GM03348 (cell line): ENCODE measurements at places on chromosomes 1 and 21.
A peak's percentile ranks its signal among the peaks of the same experiment; 100 is the strongest.

GRCh38 chr1:192786576-192786975 lies 22.3 kb upstream of the RGS2 start:
- DNase-seq, result no peak

DNA sequence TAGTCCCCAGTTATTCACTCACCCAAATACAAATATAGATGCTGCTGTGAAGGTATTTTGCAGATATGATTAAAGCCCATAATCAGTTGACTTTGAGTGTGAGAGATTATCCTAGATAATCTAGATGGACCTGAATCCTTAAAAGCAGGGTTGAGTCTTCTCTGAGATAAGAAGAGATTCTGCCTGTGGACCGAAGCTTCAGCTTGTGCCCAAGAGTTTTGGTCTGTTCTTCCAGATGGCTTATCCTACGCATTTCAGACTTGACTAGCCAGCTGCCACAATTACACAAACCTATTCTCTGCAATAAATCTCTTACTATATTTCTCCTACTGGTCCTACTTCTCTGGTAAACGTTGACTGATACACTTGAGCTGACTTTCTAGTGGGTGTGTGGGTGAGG lies 145.1 kb downstream of the KCNJ6 start:
- DNase-seq, result no peak

GRCh38 chr1:19750101-19750881 lies 49.4 kb downstream of the TMCO4 start:
- DNase-seq, result peak; percentile 51

- DNase-seq, result no peak
Measured at GRCh38 chr1:25537153-25537831, 6.1 kb upstream of the LDLRAP1 start.

- DNase-seq, result peak; percentile 69
Measured at GRCh38 chr1:163875927-163876320, 554.2 kb downstream of the NUF2 start.

DNA sequence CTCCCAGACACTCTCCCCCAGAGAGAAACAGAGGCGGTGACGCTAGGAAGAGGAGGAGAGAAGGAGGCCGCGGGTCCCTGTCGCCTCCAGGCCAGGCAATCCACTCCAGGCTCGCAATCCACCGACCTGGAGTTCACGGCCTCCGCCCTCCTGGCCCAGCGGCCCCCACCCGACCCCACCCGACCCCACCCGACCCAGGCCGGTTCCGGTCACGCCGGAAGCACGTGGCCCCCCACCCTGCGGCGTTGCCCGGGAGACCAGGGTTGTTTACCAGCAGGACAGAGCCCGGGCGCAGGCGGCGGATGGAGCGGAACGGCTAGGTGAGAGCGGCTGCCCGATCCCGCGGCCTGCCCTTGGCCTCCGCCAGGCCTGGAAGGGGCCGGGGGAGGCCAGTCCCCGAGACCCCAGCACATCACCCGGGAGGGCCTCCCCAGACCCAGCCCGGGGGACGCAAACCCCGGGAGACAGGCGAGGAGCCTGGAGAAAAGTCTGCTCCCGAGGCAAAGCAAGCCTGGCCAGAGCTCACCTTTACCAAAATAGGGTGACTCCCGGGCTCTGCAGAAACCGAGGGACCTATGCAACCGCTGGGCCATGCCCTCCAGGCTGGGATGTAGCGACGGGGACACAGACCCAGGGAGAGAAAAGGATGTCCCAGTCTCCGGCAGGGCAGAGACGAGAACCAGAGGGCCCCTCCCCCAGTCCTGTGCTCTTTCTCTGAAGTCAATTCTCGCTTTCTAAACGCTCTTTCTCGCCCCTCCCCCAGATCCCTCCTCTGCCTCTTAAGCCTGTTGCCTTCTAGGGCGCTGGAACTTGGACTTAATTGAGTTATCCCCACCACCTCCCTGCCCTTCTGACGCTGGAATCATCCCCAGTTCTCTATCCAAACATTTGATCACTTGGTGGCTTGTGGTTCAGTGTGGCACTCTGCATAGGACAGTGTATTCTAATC lies at the start of the genes PLA2G2C and UBXN10:
Gene PLA2G2C (minus strand): TSS at position 685 of the 949 bp plus-strand sequence. CDS start 9,155 bp downstream, outside the sequence.
Gene UBXN10 (plus strand): TSS at position 263 of the 949 bp plus-strand sequence. CDS start 4,466 bp downstream, outside the sequence.
- DNase-seq, result peak; percentile 27

DNA sequence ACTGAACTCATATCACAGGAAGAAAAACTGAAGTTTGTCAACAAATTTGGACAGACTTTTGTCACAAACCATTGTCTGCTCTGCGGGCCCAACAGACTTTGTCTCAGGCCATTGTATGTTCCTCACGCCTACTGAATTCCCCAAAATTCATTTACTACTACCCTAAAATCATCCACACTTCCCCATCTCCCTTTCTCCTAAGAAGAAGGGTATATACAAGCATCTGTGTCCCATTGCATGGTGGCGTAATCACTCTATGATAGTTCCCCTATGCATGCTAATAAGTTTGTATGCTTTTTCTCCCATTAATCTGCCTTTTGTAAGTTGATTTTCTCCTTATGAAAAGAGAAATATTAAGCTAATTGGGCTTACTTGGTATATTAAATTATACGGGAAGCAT lies 54.9 kb upstream of the ATF3 start:
- no peak for DNase-seq

DNA sequence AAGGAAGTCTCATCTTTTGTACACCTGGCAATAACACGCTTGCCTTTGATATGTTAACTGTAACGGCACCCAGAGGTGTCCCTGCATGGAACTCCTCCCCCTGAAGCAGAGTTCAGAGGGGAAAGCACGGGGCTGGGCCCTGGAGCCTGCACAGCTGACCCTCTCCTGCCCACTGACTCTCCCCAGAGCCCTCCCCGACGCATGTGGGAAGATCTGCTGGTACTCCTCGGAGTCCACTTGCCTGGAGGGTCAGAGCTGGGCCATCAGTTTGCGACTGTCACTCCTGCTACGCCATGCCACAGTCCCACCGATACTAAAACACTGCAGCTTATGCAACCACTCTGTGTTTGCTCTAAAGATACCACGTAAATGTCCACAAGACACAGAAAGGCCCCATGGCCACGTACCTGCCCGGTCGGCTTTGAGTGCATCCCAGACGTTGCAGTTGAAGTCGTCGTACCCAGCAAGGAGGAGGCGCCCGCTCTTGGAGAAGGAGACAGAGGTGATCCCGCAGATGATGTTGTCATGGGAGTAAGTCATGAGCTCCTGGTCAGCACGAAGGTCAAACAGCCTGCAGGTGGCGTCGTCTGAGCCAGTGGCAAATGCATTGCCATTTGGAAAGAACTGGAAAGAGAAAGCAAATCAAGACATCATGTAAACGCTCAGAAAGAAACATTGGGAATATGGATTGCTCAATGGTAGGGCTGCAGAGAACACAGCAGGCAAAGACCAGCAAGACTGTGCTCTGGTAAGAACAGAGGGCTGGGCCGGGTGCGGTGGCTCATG lies 10.6 kb upstream of the NADK start:
- no peak for DNase-seq

- DNase-seq, result peak; percentile 85
Measured at GRCh38 chr1:35573198-35574124, at the start of gene TFAP2E. Gene TFAP2E (plus strand): TSS chr1:35573314. CDS start chr1:35573578, 264 bp downstream.

DNA sequence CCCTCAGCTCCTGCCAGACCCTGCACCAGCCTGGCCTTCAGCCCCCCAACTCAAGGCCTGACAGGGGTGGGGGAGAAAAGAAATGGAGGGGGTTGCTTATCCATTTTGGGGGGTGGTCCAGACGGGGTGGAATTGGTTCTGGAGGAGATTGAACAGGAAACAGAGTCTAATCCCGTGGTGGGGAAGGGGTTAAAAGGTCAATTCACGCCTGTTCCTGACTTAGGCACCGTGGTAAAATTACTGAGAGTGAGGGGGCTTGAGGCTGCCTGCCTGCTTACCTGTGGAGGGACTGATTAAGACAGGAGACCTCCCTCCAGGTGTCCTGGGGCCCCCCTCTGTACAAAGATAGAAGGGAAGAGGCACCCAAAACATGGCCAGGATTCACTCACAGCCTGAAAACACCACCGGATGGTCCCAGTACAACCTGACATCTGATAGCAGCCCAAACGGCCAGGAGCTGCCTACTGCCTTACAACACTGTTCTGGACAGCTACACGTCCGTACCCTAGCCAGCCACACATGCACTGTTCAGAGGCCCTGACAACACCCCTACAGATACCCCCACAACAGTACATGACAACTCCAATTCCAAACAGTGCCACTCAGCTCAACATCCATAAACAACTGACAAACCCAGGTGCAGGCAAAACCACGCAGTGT lies 31.8 kb downstream of the AHDC1 start:
- no peak for DNase-seq

- peak; percentile 14 for DNase-seq
Measured at GRCh38 chr21:46005081-46005480, 23.5 kb downstream of the COL6A1 start.

GRCh38 chr1:8204826-8205225 lies 113.1 kb upstream of the SLC45A1 start:
- peak; percentile 23 for DNase-seq

GRCh38 chr1:214579183-214579582 lies 23.8 kb upstream of the CENPF start:
- DNase-seq, result no peak

DNA sequence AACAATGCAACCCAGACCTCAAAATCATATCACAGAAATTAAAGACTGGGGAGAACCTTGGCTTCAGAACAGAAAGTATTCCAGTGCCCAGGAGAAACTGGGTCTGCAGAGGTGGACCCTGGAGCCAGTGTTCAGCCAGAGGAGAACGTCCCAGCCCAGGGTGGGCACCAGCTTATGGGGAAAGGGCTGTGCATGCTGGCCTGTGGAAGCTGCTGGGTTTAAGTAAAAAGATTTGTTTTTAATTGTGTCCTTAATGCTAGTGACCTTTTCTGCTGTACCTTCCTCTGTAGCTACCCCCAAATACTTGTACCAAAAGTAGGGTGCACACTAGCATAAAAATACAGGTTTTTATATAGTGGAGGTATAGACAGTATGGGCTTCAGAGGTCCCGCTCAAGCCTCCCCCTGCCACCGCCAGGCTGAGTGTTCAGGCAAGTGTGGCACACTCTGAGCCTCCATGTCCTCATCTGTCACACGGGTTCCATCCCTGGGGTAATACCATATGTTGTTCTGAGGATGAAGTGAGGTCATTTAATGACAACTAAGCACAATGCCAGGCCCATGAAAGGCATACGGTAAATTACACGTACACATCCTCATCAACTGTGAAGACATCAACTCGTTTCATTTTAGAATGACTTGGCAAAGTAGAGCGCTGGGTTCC lies 47.0 kb downstream of the SLC37A1 start:
- DNase-seq, result no peak

- DNase-seq, result peak; percentile 77
Measured at GRCh38 chr1:221718381-221719277, 23.3 kb downstream of the DUSP10 start.

GRCh38 chr1:172085317-172085716 lies 244.0 kb downstream of the DNM3 start:
- DNase-seq, result no peak

- peak; percentile 75 for DNase-seq
Measured at GRCh38 chr1:182143825-182144645, 82.5 kb upstream of the ZNF648 start.

- peak; percentile 52 for DNase-seq
Measured at GRCh38 chr1:55275941-55276341, 60.8 kb upstream of the USP24 start.

DNA sequence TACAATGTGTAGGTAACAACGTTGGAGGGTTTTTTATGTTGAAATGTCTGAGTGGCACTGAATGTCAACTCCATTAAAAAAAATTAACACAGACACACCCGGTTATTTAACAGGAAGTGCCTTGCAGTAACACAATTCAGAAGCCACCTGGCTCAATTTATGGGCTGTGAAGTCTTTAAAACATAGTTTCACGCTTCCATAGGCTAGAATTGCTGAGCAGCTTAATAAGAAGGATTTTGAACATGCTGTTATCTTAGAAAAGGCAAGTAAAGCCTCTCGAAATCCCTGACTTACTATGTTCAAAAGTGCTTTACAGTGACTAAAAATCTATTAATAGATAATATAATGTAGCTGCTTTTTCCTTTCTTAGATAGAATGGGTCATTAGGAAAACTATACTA lies 19.7 kb downstream of the SRSF4 start:
- no peak for DNase-seq

GRCh38 chr1:209238356-209238755 lies 345.2 kb upstream of the CAMK1G start:
- no peak for DNase-seq

GRCh38 chr1:216722821-216723220 lies 408 bp downstream of the ESRRG start:
- no peak for DNase-seq

- no peak for DNase-seq
Measured at GRCh38 chr1:65437616-65438015, 17.1 kb downstream of the LEPR start.

- no peak for DNase-seq
Measured at GRCh38 chr1:71566413-71566812, 485.6 kb upstream of the ZRANB2 start.

DNA sequence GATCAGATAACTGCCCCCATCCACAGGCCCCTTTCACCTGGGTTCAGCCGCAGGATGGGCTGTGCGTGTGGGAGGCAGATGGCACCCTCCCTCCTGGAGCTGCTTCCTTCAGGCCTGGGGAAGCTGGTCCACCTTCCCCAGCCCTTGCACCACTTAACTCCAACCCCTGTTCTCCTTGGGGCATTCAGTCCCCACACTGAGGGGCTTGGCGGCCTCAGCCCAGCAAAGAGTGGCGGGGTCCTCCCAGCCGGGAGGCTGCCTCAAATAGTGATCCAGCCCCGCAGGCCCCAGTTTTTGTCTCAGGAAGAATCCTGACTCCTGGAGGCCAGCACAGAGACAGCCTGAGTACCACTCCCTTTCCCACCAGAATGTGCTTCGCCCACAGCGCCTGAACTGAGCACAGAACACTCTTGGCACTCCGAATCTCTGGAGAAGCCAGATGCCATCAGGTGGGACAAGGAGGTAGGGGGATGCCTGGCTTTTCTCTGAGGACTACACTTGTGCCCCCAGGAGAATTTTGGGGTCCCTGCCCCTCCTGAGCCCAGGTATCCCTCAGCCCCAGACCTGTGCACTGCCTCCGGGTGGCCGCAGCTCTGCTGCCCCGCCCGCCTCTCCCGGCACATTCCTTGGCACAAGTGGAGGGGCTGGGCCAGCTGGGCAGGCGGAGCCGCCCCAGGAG lies 936 bp downstream of the PAQR6 start:
- peak; percentile 68 for DNase-seq

DNA sequence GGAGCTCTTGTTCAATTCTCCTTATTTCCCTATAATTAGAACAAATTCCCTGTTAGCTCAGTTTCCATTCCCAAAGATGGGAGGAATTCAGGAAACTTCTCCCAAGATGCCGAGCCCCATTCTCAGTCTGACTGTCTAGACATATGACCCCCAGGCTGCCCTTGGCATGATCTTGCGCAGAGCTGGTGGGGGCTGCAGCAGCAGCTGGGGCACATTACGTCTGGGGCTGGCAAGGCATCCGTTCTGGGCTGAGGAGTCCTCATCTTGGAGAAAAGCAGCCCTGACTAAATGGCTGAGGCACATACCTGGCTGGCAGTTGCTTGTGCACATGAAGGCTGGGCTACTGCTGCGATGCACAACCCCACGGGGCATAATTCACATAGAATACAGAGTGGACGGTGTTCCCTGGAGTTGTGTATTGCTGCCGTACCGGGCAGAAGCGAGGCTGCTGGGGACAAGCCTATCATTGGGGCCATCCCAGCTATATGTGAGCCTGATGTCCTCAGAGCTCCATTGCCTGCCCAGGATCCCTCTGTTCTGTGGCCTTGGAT lies 36.4 kb upstream of the TRABD2B start:
- DNase-seq, result no peak
